Suppressor macrophage treated with lipopolysaccharide for 1 hour (primary cell): ENCODE measurements at places on chromosomes 7 and 10.

DNA sequence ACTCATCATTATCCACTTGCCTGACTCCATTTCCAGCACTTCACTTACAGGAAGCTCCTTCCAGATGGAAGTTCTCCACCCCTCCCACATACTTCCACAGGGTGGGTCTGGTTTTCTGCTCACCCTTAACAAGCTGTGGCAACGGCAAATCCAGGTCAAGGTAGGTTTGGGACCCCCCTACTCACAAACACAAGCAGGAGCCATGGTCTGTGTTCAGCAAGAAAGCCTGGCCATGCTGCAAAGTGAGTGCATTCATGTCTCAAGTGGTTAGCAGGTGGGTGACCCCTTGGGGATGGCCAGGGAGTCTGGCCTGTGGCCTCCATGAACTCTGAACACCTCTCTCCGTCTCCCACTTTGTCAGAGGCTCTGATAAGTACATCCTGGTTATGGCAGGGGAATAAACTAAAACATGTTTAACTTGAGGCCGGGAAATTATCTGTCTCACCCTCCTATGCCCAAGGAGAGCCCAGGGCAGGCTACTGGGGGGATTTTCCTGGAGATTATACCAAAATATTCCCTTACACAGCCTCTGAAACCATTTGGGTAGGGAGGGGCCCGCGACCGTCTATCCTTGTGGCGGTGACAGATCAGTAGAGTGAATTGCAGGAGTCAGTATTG is 844 bp downstream of the XPNPEP1 start:
- DNase-seq, result no peak

GRCh38 chr7:101410743-101411507 is 48.2 kb downstream of the COL26A1 start:
- peak; percentile 40 for DNase-seq

DNA sequence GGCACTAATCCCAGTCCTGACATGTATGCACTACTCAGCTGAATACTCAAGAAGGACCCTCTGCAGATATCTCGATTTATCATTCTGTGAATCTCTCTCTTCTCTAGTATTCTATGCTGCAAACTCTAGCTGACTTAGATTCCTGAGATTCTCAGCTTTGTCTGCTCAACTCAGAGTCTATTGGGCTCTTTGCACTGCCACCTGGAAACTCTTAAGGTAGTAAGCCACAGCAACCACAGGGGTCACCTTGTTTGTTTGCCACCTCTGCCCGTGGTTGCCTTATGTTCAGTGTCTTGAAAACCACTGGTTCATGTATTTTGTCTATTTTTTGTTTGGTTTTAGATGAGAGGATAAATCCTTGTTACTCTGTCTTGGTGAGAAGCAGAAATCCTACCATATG is 72.9 kb downstream of the SP8 start:
- DNase-seq, result no peak

GRCh38 chr7:122487131-122487530 is 182.6 kb upstream of the FEZF1 start:
- no peak for DNase-seq

DNA sequence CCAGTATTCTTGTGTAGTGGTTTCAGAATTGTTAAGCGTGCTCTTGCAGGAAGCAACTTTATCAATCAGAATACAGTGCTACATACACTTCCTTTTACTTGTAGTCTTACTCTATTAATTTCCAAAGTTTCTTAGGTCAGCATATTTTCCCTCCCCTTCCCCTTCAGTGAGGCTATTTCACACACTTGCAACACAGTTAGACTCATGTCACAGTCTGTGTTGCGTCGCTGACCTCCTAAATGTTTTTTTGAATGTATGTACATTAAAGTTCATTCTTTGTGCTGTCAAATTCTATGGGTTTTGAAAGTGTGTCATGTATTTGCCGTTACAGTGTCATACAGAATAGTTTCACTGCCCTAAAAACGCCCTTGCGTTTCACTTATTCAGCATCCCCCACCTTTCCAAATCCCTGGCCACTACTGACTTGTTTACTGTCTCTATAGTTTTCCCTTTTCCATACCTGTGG is 5.4 kb upstream of the HKDC1 start:
- DNase-seq, result peak; percentile 81

- DNase-seq, result no peak
Measured at GRCh38 chr7:154947604-154948003, 55.3 kb downstream of the PAXIP1 start.

- no peak for DNase-seq
Measured at GRCh38 chr10:15540727-15541126, 169.6 kb upstream of the FAM171A1 start.

- DNase-seq, result no peak
Measured at GRCh38 chr7:5448378-5449037, 24.9 kb upstream of the TNRC18 start.

DNA sequence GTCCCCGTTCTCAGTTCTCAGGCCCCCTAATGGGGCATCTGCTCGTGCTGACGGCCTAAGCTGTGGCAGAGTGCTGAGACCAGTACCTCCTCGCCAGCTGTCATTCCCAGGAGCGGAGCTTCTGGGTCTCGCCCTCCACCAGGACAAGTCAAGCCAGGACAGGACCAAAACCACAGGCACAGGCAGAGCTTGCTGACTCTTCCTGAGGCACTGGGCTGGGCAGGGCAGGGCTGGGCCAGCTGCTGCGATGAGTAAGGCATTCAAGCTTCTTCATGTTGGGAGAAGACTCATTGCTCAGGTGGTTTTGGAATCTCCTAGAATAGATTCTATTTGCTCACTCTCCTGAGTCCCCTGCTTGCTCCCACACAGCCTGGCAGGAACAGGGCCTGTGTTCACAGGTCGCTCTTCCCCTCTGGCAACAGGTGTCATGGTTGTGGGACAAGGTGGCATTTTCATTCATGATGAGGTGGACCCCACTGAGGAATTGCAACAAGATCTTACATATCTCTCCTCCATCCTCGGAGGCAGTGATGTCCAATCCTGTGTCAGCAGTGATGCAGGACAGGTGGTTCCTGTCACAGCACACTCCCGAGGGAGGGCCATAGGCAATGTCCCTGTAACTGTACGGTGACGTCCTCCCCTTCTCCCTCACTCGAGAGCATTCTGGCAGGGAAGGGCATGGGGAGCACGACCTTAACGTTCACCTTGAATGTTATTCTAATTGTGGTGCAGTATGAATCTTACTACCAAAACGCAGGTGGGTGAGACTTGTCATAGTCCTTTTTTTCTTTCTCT is 17.0 kb upstream of the SH3PXD2A start:
- no peak for DNase-seq

DNA sequence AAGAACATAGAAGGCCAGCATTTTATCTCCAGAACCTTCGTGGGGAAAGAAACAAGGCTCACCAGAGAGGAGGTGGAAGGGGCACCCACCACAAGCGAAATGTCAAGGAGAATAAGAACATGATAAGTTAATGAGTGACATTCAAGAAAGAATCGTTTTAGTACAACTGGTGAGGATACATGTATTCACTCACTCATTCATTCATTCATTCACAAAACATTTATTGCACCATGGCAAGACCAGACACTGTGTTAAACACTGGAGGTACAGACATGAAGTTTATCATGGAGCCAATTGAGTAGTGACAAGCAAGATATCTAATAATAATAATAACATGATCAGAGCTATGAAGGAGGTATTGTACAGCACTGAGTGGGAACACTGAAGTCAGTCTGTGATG is 1.7 kb upstream of the ZNRF2 start:
- no peak for DNase-seq

DNA sequence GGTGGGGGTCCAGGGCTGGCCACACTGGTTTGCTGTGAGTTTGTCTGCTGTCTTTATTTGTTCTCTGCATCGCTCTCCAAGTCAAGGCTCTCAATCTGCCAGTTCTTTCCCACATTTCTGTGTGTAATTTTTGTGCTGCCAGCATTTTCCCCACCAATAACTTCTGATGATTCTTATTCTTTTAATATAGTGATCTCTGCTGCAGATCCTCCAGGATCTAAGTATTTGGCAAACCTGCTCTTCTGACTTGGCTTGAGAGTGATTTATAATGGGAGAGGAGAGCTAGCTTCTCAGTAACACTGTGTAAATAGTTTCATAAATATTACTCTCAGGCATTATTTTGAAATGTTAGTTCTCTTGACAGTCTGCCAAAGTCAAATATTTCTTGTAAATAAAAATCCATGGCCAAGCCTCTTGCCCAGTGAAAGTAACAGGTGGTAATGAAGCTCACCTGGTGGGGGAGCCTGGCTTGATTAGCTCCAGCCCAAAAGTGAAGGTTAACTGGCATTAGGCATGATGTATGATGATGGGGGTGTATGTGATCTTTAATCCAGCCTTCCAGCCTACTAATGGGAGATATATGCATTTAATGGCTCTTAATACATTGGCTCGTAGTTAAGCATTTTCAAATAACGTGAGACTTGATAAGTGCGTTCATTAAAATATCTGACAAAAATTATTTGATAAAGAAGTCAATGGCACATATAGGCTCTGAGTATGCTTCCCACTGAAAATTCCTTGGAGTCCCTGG is 1055.9 kb downstream of the KCNMA1 start:
- no peak for DNase-seq
